ENCODE measurements at places on chromosomes 7 and 10.

GRCh38 chr7:42314696-42315095 is 77.7 kb upstream of the GLI3 start:
- DNase-seq = no peak

DNA sequence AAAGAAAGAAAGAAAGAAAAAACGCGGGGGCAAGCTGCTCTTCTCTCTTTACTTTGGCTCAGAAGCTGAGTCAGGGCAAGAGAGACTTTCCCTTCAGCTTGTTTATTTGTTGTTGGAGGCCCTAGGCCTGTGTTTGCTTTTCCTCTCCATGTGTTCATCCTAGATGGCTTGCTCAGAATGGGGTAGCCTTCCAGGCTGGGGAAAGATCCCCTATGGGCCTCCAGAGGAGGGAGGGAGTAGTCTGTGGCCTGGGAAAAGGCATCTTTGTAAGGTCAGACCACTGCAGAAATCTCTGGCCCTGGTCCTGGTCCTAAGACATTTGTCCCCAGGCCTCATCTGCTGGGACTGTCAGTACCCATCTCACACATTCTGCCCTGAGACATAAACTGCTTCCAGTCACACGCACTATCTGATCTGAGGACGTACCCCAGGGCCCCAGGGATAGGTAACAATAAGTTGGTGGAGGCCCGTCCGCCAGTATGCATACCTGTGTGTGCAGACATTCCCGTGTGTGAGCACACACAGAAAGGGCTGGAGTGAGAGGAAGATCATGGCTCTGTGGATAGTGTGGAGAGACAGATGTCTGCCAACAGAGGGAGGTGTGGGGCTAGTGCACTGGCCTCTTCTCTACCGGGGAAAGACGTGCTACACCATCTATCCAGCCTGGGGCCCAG is 4.9 kb upstream of the SCD start:
- DNase-seq = peak; percentile 70

GRCh38 chr7:96349572-96349971 is 27.7 kb upstream of the SLC25A13 start:
- DNase-seq = no peak

- DNase-seq = no peak
Measured at GRCh38 chr7:142595816-142596516, 153.3 kb upstream of the PRSS1 start.

GRCh38 chr7:75772081-75773077 is at the start of gene CCL26:
CCL26 (minus strand) TSS chr7:75772211; CDS start chr7:75772176, 35 bp downstream.
- peak; percentile 27 for DNase-seq

- DNase-seq = no peak
Measured at GRCh38 chr7:146255609-146256008, 139.0 kb downstream of the CNTNAP2 start.

DNA sequence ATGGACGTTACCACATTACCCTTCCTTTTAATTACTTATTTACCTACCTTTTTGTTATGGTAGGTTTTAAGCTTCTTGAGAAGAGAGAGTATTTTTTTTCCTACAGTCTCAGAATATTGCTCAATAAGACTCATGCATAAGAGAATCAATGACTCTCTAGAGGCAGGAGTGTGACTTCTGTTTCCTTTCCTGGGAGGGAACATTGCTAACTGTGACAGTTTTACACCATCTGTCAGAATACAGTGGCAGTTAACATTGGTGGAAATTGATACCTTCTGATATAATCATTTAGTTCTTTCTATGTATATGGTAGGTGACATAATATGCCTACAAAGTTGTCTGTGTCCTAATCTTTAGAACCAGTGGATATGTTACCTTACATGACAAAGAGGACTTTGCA is 348.7 kb upstream of the POT1 start:
- no peak for DNase-seq

DNA sequence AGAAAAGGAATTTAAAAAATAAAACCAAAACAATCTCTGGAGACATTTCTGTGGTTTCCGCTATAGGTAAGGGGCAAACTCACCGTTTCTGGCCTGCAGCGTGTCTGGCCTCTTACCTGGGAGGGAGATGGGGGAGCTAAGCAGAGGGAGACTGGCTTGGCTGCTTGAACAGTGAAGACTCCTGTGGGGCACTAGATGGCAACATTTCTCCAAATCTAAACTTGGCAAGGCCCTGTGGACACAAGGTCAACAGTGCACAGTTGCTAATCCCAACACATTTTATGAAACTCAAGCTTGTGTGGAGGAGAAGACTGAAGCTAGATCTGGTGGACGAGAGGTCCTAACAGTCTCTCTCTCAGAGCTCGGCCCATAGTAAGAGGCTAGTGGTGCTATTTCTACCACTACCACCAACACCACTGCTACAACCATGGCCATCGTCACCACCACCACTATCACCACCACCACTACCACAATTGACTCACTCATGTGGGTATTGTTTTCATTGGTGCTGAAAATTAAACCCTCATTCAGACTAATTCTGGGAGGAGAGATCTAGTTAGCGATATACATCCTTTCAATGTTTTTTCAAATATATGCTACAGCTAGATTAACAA is 28.4 kb upstream of the CDHR3 start:
- DNase-seq = peak; percentile 57

- no peak for DNase-seq
Measured at GRCh38 chr10:130553826-130554225, 417.6 kb downstream of the GLRX3 start.

All from body of pancreas (tissue), 4 donors.